ENCODE measurements at places on chromosomes 13 and 19. TPM values are rescaled to one million over a fixed set of nuclear protein-coding genes. Genes with fewer than 3 reads are reported as not detected.
A peak's percentile ranks its signal among the peaks of the same experiment; 100 is the strongest.

GRCh38 chr19:32453736-32454135 lies 48.2 kb downstream of the DPY19L3 start:
- H3K27me3 ChIP-seq, result no peaks in the 10 kb centered on the region
- H3K4me3 ChIP-seq, result no peak overlapping the region
- H3K36me3 ChIP-seq, result no peaks in the 10 kb centered on the region
- H3K27ac ChIP-seq, result no peak overlapping the region
- no peak for DNase-seq

- no peaks in the 10 kb centered on the region for H3K27me3 ChIP-seq
- H3K4me3 ChIP-seq, result no peak overlapping the region
- no peaks in the 10 kb centered on the region for H3K36me3 ChIP-seq
- H3K4me1 ChIP-seq, result peaks cover 5% of the 10 kb centered on the region
- H3K27ac ChIP-seq, result no peak overlapping the region
- DNase-seq, result no peak
Measured at GRCh38 chr13:49610176-49610575, 18.1 kb upstream of the ARL11 start.

NLRP11 gene
- not detected for total RNA-seq

GRCh38 chr19:29001141-29001581 lies 211.8 kb downstream of the UQCRFS1 start:
- no peaks in the 10 kb centered on the region for H3K36me3 ChIP-seq
- no peak overlapping the region for H3K4me3 ChIP-seq
- DNase-seq, result no peak
- no peaks in the 10 kb centered on the region for H3K27me3 ChIP-seq

TMC4 gene
- 12.6 TPM for total RNA-seq

GRCh38 chr19:38736036-38736412 lies 8.2 kb downstream of the CAPN12 start:
- H3K4me3 ChIP-seq, result peak overlapping the region; percentile 50
- H3K4me1 ChIP-seq, result peaks cover 33% of the 10 kb centered on the region
- peaks cover 13% of the 10 kb centered on the region for H3K36me3 ChIP-seq
- no peaks in the 10 kb centered on the region for H3K27me3 ChIP-seq

GRCh38 chr19:41746593-41747227 lies 8.6 kb upstream of the CEACAM6 start:
- no peak overlapping the region for H3K27ac ChIP-seq
- no peaks in the 10 kb centered on the region for H3K27me3 ChIP-seq
- no peaks in the 10 kb centered on the region for H3K36me3 ChIP-seq

REEP6 gene
- total RNA-seq, result 13.8 TPM

DNA sequence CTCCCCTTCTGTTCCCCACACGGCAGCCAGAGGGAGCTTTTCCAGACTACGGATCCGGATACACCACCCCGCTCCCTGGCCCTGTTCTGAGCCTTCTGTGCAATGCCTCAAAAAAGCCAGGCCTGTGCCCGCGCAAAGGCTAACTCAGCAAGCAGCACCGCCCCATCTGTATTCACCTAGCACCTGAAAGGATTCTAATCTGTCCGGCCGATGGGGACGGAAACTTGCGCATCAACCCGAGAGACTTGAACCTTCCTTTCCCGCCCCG lies 589 bp downstream of the ZBTB45 start:
- peaks cover 34% of the 10 kb centered on the region for H3K4me1 ChIP-seq
- DNase-seq, result no peak
- H3K36me3 ChIP-seq, result peaks cover 14% of the 10 kb centered on the region
- no peaks in the 10 kb centered on the region for H3K27me3 ChIP-seq
- peak overlapping the region; percentile 78 for H3K4me3 ChIP-seq

GRCh38 chr19:51503896-51504295 lies 2.3 kb upstream of the SIGLEC12 start:
- no peaks in the 10 kb centered on the region for H3K4me1 ChIP-seq
- H3K27ac ChIP-seq, result no peak overlapping the region
- no peak overlapping the region for H3K4me3 ChIP-seq
- no peak for DNase-seq
- no peaks in the 10 kb centered on the region for H3K27me3 ChIP-seq
- no peaks in the 10 kb centered on the region for H3K36me3 ChIP-seq

C19orf38 gene
- not detected for total RNA-seq

DNA sequence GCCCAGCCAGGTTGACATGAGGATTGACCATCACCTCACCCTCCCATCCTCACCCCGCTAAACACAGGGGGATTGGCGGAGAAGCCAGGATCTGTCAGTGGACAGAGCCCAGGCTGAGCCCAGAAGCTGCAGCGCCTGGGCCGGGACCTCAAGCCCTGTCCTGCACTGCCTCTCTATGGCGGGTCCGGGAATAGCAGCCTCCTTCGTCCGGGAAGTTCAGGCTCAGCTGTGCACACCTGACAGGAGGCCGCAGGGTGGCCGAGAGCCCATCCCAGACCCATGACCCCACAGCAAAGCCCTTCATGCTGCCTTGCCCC lies 67.8 kb downstream of the SPACA7 start:
- no peak overlapping the region for H3K4me3 ChIP-seq
- H3K27me3 ChIP-seq, result no peaks in the 10 kb centered on the region
- no peaks in the 10 kb centered on the region for H3K4me1 ChIP-seq
- H3K27ac ChIP-seq, result no peak overlapping the region
- no peaks in the 10 kb centered on the region for H3K36me3 ChIP-seq

DNA sequence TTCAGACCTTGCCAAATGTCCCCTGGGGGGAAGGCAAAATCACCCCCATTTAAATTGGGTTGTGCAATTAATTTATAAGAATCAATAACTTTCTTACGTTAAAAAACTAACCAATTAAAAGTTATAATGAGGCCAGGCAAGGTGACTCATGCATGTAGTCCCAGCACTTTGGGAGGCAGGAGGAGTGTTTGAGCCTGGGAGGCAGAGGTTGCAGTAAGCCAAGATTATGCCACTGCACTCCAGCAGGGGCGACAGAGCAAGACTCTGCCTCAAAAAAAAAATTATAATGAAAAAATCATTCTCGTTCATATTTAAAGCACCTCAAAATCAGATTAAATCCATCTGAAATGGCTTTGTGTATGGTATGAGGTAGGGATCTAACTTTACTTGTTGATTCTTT lies 18.4 kb upstream of the SIGLEC14 start:
- H3K4me3 ChIP-seq, result no peak overlapping the region
- H3K27me3 ChIP-seq, result no peaks in the 10 kb centered on the region
- DNase-seq, result no peak
- H3K27ac ChIP-seq, result no peak overlapping the region
- no peaks in the 10 kb centered on the region for H3K4me1 ChIP-seq

DNA sequence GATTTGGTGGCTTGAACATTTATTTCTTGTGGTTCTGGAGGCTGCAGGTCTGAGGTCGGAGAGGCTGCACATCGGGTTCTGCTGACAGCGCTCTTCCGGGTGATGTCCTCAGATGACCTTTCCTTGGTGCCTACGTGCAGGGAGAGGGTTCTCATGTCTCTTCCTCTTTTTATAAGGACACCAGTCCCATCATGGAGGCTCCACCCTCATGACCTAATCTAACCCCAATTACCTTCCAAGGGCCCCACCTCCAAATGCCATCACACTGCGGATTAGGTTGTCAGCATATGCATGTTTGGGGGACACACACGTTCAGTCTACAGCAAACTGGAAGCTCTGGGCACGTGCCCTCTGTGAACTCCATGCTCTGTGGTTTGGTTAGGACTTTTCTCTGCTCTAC lies 338.6 kb downstream of the FGF9 start:
- DNase-seq, result no peak
- H3K27me3 ChIP-seq, result no peaks in the 10 kb centered on the region
- H3K4me3 ChIP-seq, result no peak overlapping the region
- no peaks in the 10 kb centered on the region for H3K36me3 ChIP-seq
- peaks cover 4% of the 10 kb centered on the region for H3K4me1 ChIP-seq
- no peak overlapping the region for H3K27ac ChIP-seq

FBN3 gene
- total RNA-seq, result not detected

DNA sequence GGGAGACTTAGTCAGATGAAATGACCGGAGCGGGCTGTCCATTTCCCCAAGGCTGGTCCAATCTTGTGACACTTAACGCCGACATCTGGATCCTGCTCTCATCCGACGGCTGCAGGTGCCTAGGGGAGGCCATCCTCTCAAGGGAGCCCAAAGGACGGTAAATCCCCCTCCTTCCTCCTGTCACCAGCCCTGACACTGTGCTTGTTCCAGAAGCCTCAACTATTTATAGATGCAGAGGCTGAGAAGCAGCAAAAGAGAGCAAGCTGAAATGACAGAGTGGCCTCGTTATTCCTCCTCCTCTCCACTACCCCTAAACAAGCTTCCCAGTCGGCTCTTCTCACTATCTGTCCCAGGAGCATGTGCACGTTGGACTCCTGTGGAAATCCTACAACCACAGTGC lies 533.7 kb downstream of the LIG4 start:
- H3K27ac ChIP-seq, result no peak overlapping the region
- no peak for DNase-seq
- no peaks in the 10 kb centered on the region for H3K4me1 ChIP-seq
- no peak overlapping the region for H3K4me3 ChIP-seq

NLRP9 gene
- not detected for total RNA-seq

CLIP3 gene
- 3.7 TPM for total RNA-seq

- H3K27me3 ChIP-seq, result no peaks in the 10 kb centered on the region
- H3K4me3 ChIP-seq, result peak overlapping the region; percentile 39
- peak overlapping the region; percentile 93 for H3K27ac ChIP-seq
- H3K36me3 ChIP-seq, result no peaks in the 10 kb centered on the region
- peaks cover 9% of the 10 kb centered on the region for H3K4me1 ChIP-seq
- DNase-seq, result no peak
Measured at GRCh38 chr19:33904681-33905080, 108.0 kb downstream of the KCTD15 start.

- H3K36me3 ChIP-seq, result no peaks in the 10 kb centered on the region
- no peak overlapping the region for H3K4me3 ChIP-seq
- no peak overlapping the region for H3K27ac ChIP-seq
- no peak for DNase-seq
Measured at GRCh38 chr13:30892966-30893365, 13.1 kb upstream of the MEDAG start.

KCNN4 gene
- total RNA-seq, result 4.1 TPM

GRCh38 chr19:18704971-18705370 lies 21.5 kb downstream of the CRTC1 start:
- H3K4me3 ChIP-seq, result no peak overlapping the region
- no peak overlapping the region for H3K27ac ChIP-seq
- no peak for DNase-seq
- peaks cover 41% of the 10 kb centered on the region for H3K4me1 ChIP-seq

- H3K27ac ChIP-seq, result peak overlapping the region; percentile 96
- peak overlapping the region; percentile 64 for H3K4me3 ChIP-seq
- peaks cover 70% of the 10 kb centered on the region for H3K4me1 ChIP-seq
Measured at GRCh38 chr19:2239771-2240770, 3.4 kb downstream of the SF3A2 start.

DNA sequence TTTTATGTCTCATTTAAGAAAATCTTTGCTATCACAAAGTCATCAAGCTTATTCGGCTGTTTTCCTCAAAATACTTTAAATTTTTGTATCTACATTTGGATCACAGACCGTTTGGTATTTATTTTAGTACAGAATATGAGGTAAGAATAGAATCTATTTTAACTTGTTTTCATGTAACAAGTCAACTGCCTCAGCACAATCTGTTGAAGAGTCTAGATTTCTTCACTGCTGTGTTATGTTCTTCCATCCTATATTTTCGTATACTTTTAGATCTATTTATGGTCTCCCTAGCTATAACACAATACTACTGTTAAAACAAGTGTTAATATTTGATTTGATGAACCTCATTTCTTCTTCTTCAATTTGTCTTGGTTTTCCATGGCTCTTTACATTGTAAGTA lies 61.6 kb upstream of the SGCG start:
- no peak for DNase-seq
- H3K4me1 ChIP-seq, result no peaks in the 10 kb centered on the region
- no peaks in the 10 kb centered on the region for H3K36me3 ChIP-seq
- no peak overlapping the region for H3K27ac ChIP-seq
